ENCODE measurements at places on chromosomes 4 and X.

DNA sequence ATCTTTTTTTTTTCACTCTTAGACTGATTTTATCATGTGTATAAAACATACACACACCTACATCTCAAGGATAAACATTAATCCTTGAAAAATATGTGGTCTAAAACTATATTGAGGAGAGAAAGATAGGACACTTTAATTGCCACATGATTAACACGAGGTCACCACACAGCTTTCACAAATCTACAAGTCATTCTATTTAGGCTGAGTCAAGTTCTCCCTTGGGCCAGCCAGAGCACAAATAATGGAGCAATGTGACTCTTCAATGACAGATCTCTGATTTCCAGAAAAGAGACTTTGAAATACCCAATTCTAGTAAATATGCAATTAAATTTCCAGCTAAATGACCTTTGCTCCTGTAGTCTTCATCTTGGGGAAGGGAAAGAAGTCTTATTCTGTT is 12.9 kb upstream of the ADH4 start:
- DNase-seq, result no peak

DNA sequence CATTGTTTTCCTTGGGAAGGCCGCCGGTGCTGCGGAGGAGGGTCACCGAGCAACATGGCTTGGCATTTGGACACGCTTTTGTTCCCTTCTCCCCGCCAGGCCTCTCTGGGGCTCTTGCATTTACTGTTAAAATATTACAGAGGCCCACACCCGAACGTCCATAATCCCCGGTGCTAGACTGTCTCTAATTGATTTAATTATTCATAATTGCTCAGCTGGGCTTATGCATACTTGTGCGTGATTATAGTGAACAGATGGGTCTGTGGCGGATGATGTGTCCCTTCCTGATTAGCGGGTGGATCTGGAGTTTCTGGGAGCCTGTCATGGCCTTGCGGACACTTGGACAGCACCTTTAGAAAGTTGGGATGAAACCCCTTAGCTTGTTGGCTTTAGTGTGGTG is 100.2 kb upstream of the MSX1 start:
- DNase-seq, result no peak

DNA sequence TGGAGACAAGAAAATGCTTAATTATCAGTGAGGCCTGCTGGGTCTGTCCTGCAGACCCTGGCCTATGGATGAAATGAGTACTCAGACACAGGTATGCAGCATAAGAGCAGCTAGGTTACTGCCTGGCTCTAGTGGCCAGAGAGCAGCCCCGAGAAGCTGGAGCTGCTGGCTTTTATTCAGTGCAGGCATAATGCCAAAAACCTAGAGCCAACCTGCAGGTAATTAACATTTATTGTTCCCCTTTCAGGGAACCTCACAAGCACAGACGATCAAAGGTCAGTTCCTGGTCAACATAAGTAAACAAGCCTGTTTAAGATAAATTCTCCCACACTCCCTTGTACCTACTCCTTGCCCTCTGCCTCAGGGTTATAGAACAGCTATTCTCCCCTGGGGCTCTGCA is 13.3 kb downstream of the IDS start:
- no peak for DNase-seq

DNA sequence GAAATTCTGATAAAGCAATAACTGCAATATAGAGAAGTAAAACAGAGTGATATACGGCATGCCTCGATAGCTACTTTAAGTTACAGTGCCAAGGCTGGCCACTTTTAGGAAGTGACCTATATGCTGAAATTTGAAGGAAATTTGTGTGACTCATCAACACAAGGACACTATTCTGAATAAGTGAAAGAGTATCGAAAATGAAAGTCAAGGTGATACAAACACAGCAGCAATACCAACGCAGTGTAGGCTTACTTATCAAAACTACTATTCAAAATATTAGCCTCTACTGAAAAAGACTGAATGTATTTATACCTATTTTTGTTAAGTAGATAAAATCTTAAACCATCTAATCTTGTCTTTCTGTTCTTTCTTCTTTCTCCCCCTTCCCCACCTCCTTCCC is 459.9 kb upstream of the GNPDA2 start:
- DNase-seq, result no peak

GRCh38 chr4:135256111-135256510 is 1054.5 kb upstream of the PABPC4L start:
- no peak for DNase-seq

GRCh38 chrX:133985164-133985966 is at the start of gene GPC3:
TSS of gene GPC3 (minus strand) at chrX:133985594.
- DNase-seq, result peak; percentile 76

GRCh38 chr4:20847124-20847747 is 147.0 kb downstream of the PACRGL start:
- no peak for DNase-seq

DNA sequence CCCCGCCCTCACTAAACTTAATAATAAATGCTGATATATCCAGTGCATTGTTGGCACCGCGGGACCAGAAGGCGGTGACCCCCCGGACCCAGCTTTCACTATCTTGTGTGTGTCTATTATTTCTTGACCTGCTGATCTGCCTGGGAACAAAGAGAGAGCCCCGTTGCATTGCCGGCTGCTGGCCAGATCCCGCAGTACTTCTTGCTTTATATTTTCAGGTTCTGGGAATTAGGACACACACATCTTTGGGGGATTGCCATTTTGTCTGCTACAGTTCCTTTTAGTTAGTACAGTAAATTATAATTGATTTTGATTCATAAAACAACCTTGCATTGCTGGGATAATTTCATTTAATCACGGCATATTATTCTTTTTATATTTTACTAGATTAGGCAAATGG is 2.2 kb upstream of the RTL8B start:
- no peak for DNase-seq

GRCh38 chr4:1748465-1748995 is 27.2 kb downstream of the TACC3 start:
- DNase-seq, result peak; percentile 89

- no peak for DNase-seq
These were observed 15.5 kb downstream of the LONRF3 start for GRCh38 chrX:118989886-118990285.

DNA sequence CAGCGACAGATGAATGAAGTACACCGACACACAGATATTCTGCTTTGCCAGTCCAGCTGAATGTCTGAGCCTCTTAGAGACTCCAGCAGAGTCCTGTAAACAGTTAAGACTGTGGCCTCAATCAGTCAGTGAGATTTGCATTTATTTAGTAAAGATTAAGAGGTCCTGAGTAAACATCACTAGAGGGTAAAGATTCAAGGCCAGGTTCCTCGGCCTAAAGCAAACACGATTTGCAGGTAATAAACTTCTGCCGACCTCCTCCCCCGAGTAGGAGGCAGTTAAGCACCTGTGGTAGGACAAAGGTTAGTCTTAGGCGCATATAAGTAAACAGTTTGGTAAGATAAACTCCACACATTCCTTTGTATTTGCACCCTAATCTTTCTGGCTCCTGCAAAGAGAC is 99.6 kb downstream of the CFAP47 start:
- DNase-seq, result no peak

GRCh38 chr4:48296365-48296764 is 26.7 kb upstream of the TEC start:
- DNase-seq, result no peak

- DNase-seq, result no peak
These were observed 14.4 kb upstream of the MRFAP1 start for GRCh38 chr4:6626066-6626465.

DNA sequence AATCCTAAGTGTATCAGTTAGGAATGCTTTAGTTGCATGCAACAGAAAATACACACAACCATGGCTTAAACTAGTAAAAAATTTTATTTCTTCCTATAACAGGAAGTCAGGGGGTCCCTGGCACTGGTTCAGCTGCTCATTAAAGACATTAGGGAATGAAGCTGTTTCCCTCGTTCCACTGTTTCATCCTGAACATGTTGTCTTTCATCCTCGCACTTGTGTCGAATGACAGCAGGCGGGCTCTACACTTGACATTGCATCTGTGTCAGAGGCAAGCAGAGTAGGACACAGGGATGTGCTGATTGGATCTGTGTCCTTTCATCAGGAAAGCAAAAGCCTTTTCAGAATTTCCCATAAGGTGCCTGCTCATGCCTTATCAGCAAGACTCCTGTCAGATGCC is 22.8 kb upstream of the C1QTNF7 start:
- no peak for DNase-seq

DNA sequence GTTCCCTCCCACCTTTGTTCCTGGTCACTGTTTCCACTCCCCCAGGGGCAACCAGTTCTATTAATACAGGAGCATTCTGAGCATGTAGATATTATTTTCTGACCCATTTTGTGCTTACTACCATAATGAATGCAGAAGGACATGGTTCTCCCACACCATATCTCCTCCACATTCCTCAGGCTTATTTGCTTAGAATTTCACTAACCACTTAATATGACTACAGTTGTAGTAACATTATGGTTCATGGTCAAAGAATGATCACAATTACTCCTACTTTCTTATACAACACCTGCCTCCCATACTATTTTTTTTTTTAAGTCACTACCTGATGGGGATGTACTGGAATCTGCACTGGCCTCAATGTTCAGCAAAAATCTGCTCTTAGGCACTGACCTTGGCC is 7.5 kb upstream of the FAM184B start:
- DNase-seq, result no peak

DNA sequence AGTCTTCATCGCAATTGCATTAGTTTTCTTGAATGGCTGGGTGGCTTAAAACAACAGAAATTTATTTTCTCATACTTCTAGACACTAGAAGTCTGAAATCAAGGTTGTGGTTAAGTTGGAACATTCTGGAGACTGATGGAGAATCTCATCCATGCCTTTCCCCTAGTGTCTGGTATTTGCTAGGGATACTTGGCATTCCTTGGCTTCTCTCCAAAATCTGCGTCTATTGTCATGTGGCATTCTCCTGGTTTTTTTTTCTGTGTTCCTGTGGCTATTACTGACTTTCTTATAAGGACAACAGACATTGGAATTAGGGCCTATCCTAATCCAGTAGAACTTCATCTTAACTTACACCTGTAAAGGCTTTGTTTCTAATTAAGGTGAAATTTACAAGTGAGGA is 272.8 kb upstream of the EPHA5 start:
- DNase-seq, result no peak

- DNase-seq, result no peak
These were observed 13.3 kb upstream of the UBA6 start for GRCh38 chr4:67714248-67714583.

DNA sequence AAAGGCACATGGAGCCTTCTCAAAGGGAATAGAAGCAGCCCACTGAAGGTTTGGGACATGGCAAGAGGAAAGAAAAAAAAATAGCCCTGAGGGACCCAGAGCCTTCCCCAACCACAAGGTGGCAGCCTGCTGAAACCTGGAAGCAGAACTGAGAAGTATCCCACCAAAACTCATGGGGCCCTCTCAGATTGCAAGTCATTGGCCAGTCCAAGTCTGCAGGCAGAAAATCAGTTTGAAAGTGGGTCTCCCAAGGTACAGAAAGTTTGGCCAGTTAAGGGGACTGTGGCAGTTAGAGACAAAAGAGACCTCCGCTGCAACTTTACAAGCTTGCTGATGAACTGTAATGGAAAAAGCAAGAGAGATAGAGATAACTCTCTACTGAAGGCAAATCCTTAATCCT is 155.8 kb downstream of the ANTXR2 start:
- peak; percentile 47 for DNase-seq

GRCh38 chr4:173499658-173500535 is 30.1 kb downstream of the HAND2 start:
- DNase-seq, result no peak

DNA sequence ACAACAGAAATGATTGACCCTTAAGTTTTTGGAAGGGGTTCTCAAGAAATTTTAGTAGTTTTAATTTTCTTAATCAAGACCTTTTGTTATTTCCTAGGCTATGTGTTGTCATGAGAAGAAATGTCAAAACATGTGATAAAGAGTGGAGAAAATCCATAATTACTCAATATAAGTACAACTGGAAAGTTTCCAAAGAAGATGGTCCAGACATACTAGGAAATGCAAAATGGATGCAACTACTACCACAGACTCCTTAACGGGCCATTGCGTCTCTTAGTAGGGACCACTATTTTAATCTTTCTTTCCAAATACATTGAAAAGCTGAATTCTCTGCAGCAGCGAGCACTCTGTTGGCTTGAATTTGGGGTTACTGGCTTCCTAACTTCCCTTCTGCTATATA is 148.8 kb downstream of the NWD2 start:
- DNase-seq, result no peak

DNA sequence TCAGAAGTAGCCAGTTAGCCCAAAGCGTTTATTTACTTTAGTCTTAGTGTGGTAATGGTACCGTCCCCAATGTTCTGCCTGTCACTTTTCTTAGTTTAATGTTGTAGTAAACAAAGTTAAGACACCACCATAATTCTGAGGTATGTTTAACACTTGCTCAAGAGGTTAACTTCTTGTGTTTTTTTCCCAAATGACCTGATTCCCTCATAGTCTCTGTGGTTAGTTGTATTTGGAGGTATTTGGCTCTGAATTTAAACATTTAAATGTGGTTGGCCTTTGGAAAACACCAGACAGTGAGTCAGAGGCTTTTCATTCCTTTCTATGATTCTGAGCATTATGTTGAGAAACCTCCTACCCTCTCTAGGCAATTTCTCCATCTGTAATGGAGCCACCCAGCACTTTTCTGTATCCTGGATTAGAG is 47.9 kb downstream of the CXCL1 start:
- DNase-seq, result no peak

- no peak for DNase-seq
These were observed 1.5 kb downstream of the CFAP97 start for GRCh38 chr4:185201977-185202962.

DNA sequence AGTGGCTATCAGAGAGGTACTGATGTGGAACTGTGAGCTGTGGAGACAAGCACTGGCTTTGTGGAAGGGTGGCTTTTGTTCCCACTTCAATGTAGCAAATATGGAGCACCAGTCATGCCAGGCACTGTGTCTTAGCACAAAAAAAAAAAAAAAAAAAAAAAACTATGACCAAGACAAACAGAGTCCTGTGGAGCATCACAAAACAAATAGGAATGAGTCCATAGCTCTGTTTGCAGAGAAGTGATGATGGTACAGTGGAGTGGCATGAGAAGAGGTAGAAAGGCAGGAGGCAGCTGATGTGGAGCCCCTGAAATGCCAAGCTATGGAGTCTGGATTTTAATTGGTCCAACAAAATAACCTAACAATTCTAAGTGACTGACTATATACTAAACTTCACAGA is 116.9 kb downstream of the RAB28 start:
- DNase-seq, result no peak

GRCh38 chrX:154712781-154713740 is 37.8 kb downstream of the GAB3 start:
- no peak for DNase-seq

DNA sequence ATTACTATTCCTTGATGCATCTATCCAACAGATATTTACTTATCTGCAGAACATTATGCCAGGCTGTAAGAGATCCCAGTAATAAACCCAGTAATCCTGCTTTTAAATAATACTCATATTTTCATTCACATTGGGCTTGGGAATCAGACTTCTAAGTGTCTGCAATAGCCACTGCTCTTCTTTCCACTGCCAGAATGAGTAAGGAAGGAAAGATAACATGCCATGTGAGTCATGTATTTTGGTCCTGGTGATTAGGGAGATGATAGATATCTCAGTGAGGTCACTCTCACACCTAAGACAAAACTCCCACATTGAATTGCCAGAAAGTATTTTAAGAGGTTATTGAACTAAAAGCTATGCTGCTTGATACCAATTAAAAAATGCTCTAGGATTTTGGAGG is 13.9 kb upstream of the HEPH start:
- no peak for DNase-seq

- peak; percentile 82 for DNase-seq
These were observed 811 bp downstream of the ANKRD50 start for GRCh38 chr4:124711471-124712371.

GRCh38 chrX:151396825-151397740 is at the start of gene VMA21:
TSS of gene VMA21 (plus strand) at chrX:151397206. CDS start at chrX:151397309, 103 bp downstream.
- DNase-seq, result peak; percentile 96

- DNase-seq, result no peak
These were observed 14.2 kb downstream of the CHST7 start for GRCh38 chrX:46587753-46588171.
